Activated T-cell treated with anti-CD3 and anti-CD28 coated beads, Interleukin-2, amount 50 U/mL, for 72 hours (primary cell): ENCODE measurements at places on chromosomes 5 and 9. TPM values are rescaled to one million over a fixed set of nuclear protein-coding genes. Genes with fewer than 3 reads are reported as not detected.

Gene POU5F2
- total RNA-seq = 0.89 TPM

Gene MRPL36
- total RNA-seq = 48.1 TPM

DNA sequence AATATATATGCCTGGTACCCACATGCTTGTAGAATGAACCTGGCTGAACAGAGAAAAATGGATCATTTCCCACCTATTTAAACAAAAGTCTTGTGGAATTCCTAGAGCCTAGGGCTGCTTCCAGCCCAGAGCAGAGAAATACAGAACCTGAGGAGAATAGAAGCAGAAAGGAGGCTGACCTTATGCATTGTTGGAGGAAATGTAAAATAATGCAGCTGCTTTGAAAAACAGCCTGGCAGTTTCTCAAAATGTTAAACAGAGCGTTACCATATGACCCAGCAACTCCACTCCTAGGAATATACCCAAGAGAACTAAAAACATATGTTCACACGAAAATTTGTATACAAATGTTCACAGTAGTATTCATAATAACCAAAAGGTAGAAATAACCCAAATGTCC is 15.1 kb downstream of the MAPKAP1 start:
- DNase-seq = no peak

- no peak for DNase-seq
These were observed 108.4 kb downstream of the MSX2 start for GRCh38 chr5:174832811-174833210.

GRCh38 chr9:131960311-131960710 is 119.4 kb downstream of the MED27 start:
- DNase-seq = no peak

- no peak for DNase-seq
These were observed 25.9 kb upstream of the NIPAL4 start for GRCh38 chr5:157434096-157434495.

- no peak for DNase-seq
These were observed 624.4 kb upstream of the C9orf72 start for GRCh38 chr9:28197653-28198052.

- DNase-seq = no peak
These were observed 1.8 kb downstream of the ZFAND5 start for GRCh38 chr9:72363236-72363635.

DNA sequence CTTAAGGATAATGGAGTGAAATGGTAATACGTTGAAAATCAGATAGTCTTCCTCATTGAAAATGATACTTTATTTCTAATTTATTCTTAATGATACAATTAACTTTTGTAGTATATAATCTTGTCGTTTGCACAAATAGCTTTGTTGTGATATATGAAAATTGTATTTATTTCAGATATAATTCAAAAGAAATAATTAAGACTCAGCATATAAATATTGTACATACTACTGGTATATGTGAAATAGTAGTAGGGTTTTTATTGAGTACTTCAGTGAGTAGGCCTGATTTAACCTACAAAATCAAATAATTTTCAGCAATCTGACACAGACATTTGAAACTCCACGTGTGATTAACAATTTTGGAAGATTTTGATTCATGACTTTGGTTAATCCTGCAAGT is 4.8 kb downstream of the C5orf22 start:
- no peak for DNase-seq

DNA sequence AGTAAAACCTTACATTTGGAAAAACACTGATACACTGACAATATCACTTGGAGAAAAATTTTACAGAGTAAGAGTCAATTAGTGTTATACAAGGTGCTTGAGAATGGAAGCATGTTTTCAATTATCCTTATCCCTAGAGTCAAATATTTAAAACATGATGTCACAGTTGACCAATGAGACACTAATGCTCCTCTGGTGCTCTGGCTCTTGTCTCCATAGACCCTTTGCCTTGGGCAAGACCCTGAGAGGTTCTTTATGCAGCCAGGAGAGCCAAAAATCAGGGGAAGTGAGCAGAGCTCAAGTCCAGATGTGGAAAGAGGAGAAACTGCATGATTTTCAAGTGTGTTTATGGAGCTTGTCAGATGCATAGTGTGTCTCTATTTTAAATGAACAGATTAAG is 153.9 kb downstream of the MARCHF11 start:
- no peak for DNase-seq
